ENCODE measurements at places on chromosomes 2 and 18.
A peak's percentile ranks its signal among the peaks of the same experiment; 100 is the strongest.

GRCh38 chr2:81650048-81650971, 1345.8 kb upstream of the LRRTM1 start:
- no peak for DNase-seq

DNA sequence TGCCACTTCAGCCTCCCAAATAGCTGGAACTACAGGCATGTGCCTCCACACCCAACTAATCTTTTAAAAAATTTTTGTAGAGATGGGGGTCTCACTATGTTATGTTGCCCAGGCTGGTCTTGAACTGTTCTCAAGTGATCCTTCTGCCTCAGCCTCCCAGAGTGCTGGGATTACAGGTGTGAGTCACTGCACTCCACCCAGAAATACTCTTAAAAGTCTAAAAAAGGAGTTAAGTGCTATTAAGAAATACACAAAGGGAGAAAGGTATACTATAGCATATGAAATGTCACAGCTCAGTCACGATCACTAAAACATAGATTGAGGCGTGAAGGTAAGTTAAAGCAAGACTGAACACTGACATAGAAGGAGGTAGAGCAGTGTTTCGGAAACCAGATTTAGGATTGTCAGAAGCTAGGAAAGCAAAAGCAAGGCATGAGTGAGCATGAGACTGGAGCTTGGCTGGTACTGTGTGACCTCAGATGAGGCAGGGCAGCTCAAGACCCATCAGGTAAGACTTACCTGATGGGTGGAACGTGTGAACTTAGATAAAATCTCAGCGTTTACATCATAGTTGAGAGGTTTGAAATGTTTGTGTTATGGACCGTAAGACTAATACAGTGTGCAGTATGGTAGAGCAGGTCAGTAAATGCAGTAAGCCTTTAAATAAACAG, 9.2 kb downstream of the CCNYL1 start:
- no peak for DNase-seq

- DNase-seq: no peak
Measured at GRCh38 chr2:191462370-191462769, 215.6 kb upstream of the NABP1 start.

DNA sequence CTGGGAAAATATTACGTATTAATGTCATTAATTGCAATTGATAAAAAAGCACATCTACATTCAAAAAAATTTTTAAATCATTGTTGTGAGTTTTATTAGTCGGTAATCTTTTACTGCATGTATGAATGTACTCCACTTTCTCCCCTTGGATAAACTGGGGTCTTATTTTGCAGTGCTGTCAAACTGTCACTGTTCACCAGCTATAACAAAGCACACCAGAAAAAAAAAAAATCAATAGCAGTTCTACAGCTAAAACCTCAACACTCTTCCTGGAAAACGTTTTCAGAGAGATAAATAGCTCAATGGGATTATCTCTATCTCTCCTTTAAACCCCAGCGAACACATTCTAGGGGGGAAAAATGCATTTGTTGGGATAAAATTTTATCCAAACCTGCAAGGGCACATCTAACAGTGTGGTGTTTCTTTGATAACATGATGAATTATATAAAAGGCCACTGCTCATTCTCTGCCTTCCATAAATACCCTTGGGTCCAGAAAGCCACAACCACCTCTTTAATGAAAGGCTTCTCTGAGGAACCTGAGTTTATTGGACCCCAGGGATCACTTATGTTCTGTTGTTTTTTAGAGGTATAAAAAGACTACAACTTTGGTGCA, 219.9 kb downstream of the CDH20 start:
- no peak for DNase-seq

DNA sequence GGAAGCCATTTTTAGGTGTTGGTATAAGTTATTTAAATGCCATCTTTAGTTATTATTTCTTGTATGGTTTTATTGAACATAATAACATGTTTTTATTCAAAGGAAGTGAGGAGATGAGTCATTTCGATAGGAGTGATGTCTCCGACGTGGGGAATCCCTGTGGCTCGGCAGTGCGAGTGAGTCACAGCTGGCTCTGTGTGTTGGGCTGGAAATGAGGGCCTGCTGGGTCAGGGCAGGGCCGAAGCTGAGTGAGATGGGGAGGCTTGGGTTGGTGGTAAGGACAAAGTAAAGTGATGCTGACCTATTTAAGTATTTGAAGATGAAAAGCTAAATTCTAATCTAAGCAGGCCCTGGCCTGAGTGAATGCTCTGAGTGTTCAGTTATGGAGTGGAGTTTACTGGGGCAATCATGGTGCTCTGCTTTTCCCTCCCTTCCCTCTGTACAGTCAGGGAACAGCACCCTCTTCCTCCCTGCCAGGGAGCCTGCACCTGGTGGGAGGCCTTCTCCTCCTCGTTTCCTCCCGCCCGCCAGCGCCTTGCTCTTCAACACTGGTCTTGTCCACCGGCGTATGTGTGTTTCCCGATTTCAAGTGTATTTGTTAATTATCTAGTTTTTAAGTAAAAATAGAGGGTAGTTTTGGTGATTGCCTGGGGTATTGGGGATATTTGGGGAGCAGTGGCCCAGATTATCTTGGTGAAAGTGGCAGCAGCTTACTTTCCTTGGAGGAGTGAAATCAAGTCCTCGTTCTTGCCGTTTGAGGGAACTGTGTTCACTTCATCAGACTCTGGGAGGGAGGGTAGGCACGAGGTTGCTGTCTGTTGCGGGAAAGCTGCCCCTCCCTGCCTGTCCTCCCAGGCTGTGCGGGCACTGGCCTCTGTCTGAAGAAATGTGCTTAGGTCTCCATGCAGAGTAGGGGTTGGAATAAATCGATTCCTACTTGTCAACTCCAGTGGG, 157.0 kb downstream of the LDLRAD4 start:
- no peak for DNase-seq

DNA sequence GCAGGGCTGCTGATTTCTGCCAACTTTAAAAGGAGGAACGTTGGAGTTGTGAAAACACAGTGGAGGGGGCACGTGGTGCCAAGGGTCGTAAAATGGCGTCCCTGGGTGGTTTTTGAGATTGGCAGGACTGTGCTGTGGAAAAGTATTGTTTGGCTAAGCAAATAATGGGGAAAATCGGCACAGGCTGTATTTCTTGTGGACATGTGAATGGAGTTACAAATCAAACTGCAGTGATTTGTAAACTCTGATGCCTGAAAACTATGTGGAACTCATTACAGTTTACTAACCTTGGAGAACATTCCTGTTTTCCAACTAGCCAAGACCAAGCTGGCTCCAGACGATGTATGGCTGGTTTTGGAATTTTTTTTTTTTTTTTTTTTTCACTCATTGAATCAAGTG, 68.7 kb downstream of the KCTD1 start:
- no peak for DNase-seq

- peak; percentile 27 for DNase-seq
Measured at GRCh38 chr18:79961527-79962291, 2.7 kb upstream of the HSBP1L1 start.

DNA sequence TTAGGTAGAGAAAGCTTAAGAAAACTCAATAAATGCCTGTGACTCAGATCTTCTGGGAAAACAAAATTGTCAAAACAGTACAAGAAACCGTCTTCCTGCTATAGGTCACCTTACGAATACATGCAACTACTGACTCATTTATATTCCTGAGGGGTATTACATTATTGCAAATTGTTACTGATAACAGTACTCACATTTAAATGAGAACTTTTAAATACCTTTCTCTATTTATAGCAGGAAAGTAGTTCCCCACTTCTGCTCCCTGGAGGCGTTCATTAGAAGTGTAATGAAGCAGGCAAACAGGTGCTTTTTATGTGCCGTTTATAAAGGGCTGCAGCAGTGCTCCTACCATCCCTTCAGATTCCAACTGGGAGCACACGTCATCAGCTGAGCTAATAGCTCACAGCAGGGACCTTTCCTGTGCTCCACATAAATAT, 65.1 kb upstream of the RPRM start:
- peak; percentile 26 for DNase-seq

GRCh38 chr2:31003749-31004148, 134.5 kb downstream of the GALNT14 start:
- no peak for DNase-seq

GRCh38 chr18:23143016-23143814, 7.9 kb downstream of the CABLES1 start:
- DNase-seq: no peak

DNA sequence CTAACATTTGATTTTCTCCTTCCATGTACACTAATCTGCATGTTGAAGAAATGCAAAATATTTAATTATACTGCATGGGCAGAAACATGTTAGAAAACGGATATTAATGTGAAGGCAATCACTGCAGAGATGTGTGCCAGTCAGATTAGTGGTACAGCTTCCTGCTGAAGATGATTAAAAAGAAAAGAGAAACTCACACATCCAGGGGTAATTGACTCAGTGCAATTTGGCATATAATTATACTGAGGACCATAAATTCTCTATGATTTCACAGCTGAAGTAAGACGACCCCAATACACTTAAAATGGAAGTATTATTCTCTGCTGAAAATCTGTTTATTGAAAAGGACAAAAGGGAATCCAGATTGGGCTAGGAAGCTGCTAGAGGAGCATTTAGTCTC, 243.4 kb downstream of the TGIF1 start:
- DNase-seq: no peak

Measured in neural progenitor cell (in vitro differentiated cells).